ENCODE measurements at places on chromosomes 2 and 18. TPM values are rescaled to one million over a fixed set of nuclear protein-coding genes. Genes with fewer than 3 reads are reported as not detected.

The CTDP1 gene
- 20.9 TPM for total RNA-seq

The C18orf32 gene
- total RNA-seq: 41.8 TPM

The HOXD3 gene
- total RNA-seq: not detected

The CAMKMT gene
- total RNA-seq: 12.1 TPM

All from mammary epithelial cell (primary cell).